ENCODE measurements at places on chromosomes 1 and 21.

DNA sequence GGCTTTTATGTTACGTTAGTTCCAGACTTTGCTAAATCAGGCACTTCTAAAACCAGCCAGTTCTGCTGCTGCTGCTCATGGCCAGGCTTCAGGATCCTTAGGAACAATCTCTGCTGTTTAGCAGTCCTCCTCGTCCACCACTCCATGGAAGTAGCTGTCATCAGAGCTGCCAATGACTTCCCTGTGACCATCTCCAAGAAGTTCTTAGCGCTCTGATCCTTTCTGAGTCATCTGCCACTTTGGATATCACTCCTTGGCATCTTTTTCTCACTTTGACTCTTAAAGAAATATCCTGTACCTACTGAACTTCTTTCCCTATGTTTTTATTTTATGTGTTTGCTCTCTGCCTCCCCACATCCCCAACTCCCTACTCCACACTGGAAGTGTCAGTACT lies 14.7 kb upstream of the IRF2BP2 start:
- H3K4me1 ChIP-seq, result peaks cover 22% of the 10 kb centered on the region
- H3K27ac ChIP-seq, result no peak overlapping the region
- H3K4me3 ChIP-seq, result no peak overlapping the region

DNA sequence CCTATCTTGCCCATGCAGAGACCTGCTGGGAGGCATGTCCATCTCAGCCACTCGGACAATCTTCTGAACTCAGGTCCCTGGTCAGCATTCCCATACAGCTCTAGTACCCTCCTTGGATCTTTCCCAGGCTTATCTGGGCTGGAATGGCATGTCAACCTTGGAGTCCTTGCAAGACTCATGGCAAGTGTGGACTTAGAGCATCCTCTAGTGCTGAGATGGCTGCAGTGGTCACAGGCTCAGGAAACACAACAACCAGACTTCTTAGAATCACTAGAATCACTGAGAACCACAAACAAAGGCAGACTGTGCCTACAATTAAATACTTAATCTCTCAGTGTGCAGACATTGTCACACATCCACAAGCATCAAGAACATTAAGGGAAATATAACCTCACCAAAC lies 73.1 kb upstream of the TSHB start:
- H3K36me3 ChIP-seq, result no peaks in the 10 kb centered on the region
- H3K27ac ChIP-seq, result no peak overlapping the region
- H3K4me3 ChIP-seq, result no peak overlapping the region
- H3K27me3 ChIP-seq, result 0 out of 2 replicates have a peak, but pooled peaks cover 2% of the 10 kb centered on the region

DNA sequence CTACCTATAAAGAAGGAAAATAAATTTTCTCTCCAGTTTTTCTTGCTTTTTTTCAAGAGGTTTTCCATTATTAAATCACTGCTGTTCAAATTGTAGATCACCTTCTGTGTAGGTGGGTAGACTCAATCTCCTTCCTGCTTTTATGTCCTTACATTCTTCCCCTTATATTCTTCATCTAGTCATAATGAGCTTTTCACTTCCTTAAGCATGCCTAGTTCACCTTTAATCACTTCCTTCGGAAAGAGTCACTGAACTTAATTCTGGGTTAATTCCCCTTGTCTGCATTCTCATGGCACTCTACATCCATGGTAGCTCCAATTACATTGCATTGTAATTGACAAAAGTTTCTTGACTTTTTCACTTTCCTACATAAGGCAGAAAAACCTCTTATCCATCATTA lies 6.1 kb upstream of the FAM177B start:
- H3K27me3 ChIP-seq, result no peaks in the 10 kb centered on the region
- H3K4me1 ChIP-seq, result peaks cover 14% of the 10 kb centered on the region
- DNase-seq, result no peak
- no peak overlapping the region for H3K4me3 ChIP-seq
- H3K27ac ChIP-seq, result no peak overlapping the region

DNA sequence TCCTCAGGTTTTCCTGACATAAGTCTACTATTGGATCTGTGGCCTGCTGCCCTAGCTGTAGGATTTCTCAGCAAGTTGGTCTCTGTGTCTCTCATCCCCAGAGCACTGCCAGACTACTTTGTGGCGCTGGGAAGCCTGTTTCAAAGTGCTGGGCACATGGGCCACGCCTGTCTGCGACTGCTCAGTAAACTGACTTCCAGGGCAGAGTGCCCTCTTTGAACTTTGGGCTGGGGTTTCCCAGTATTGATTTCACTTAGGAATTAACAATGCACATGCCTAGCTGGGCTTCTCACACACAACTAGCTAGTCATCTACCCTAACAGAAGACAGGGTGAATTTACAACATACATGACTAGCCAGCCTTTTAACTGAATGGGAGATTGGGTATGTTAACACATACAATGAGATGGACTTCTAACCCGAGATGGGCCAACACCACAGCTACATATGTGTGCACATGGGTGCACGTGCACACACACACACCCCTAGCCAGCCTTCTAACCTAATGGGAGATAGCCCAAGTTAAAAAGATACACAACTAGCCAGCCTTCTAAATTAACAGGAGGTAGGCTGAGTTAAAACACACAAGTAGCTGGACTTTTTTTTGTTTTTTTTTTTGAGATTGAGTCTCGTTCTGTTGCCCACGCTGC lies 6.9 kb upstream of the TRIM17 start:
- no peaks in the 10 kb centered on the region for H3K36me3 ChIP-seq
- no peak for DNase-seq
- no peaks in the 10 kb centered on the region for H3K27me3 ChIP-seq
- no peaks in the 10 kb centered on the region for H3K4me1 ChIP-seq

- no peaks in the 10 kb centered on the region for H3K36me3 ChIP-seq
- H3K27me3 ChIP-seq, result no peaks in the 10 kb centered on the region
- H3K4me3 ChIP-seq, result no peak within 1 kb of the TSS
- DNase-seq, result no peak
- no peak within 1 kb of the TSS for H3K27ac ChIP-seq
These were observed at the start of gene FHAD1 for GRCh38 chr1:15246960-15247614. TSS of gene FHAD1 (plus strand) at chr1:15247223. CDS start at chr1:15251785, 4,562 bp downstream.
